ENCODE measurements at places on chromosomes 12 and 14.
A peak's percentile ranks its signal among the peaks of the same experiment; 100 is the strongest.

DNA sequence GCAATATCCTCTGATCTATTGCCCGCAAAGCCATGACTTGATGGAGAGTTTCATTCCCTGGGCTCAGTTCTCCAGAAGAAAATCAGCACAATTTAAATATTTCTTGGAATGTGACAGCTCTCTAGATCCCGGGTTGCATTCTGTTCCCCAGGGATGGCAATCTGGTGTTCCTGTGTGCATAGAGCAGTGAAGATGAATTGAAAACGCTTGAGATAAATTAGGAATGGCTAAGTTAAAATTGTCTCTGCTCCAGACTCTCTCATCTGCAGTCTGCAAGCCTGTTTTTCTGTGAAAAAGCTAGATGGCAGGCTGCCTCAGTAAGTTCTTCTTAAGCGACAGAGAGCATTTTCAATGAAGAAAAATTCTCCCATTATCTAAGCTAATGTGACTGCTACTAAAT lies 582.5 kb upstream of the MGAT4C start:
- peak; percentile 34 for DNase-seq

DNA sequence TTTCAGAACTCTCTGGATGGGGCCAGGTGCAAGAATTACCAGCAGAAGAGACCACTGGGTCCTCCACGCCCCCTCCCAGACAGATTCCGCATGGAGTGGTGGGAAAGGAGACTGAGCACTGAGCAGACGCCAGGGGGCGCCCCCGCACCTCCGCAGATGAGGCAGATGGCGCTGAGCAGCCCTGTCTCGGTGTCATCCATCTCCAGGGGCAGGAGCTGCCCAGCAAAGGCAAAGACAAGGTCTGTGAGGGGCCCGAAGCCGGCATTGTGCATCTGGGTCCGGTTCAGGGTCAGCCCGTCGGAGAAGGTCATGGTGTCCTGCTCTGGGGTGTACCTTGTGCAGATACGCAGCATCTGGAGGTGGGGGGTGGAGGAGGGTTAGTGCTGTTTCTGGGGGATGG lies 6.3 kb upstream of the ITGB7 start:
- DNase-seq: peak; percentile 81

DNA sequence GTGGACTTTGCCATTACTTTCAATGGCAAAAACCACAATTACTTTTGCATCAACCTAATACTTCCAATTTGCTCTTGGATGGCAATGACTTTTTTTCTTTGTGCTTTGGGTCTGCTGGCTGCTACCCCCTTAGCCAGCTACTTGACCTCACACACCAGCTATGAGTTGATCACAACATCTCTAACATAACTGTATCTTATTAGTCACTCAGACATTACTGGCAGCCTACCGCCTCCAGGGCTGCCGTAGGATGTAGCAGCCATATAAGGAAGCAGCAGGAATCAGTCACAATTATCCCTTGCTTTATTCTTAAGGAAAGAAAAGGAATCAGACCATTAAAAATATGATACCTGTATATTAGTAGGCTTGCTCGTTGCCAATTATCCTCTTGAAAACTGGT lies 260.5 kb downstream of the ADAMTS20 start:
- no peak for DNase-seq

GRCh38 chr12:39451977-39452376 lies 9.1 kb upstream of the KIF21A start:
- no peak for DNase-seq

DNA sequence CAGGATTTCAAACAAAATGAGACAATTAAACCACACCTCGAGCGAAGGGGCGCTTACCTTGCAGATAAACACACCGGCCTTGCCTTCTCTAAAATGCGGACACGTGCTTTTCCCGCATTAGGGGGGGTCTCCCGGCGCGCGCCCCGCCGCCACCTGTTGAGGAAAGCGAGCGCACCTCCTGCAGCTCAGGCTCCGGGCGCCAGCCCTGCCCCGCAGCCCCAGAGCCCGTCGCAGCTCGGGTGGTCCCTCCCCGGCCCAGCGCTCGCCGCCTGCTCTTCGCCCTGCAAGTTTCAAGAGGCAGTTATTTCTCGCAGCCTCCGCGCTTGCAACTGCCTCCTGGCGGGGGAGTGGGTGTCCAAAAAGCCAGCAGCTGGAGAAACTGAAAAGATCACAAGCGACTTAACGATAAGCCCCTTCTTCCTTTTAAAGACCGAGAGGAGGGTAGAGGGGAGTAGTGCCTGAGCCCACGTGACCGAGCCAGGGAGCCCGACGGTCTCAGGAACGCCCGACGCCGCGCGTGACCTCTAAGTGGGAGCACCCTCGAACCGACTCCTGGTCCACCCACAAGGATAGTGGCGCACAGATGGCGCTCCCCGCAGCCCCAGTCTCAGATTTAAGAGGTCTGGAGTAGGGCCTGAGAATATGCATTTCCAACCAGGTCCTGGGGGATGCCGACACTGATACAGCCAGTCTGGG lies at the start of gene ESR2:
ESR2 (minus strand) TSS at position 396 of the 696 bp plus-strand sequence. CDS start 11,386 bp downstream, outside the sequence.
- peak; percentile 47 for DNase-seq

GRCh38 chr14:50425105-50425504 lies 28.4 kb upstream of the CDKL1 start:
- DNase-seq: no peak

Measured in left hindlimb (tissue), 1 donor.